ENCODE measurements at places on chromosomes 7 and 10. TPM values are rescaled to one million over a fixed set of nuclear protein-coding genes. Genes with fewer than 3 reads are reported as not detected.

Gene GHRHR
- total RNA-seq = not detected

Gene TFPI2
- total RNA-seq = 66.2 TPM

Gene C10orf53
- not detected for total RNA-seq

Gene FAM13C
- total RNA-seq = 8.7 TPM

Gene VIPR2
- total RNA-seq = 0.43 TPM

Gene INA
- 26.9 TPM for total RNA-seq

Gene NPFFR1
- total RNA-seq = not detected

Gene C7orf25
- 8.8 TPM for total RNA-seq

Gene EGR2
- 12.1 TPM for total RNA-seq

Gene TMEM130
- 8.9 TPM for total RNA-seq

Gene PPP1R3C
- 4.9 TPM for total RNA-seq

Gene BLNK
- not detected for total RNA-seq

Gene LSM8
- total RNA-seq = 19.9 TPM

Gene GRID1
- total RNA-seq = 0.48 TPM

Gene HK1
- total RNA-seq = 95.0 TPM

Gene LRRN3
- total RNA-seq = 2.2 TPM

Gene TRIM50
- total RNA-seq = not detected

Gene LIPM
- total RNA-seq = not detected

Gene TNKS2
- 55.8 TPM for total RNA-seq

Gene MKX
- total RNA-seq = 3.9 TPM

Gene RAB19
- 0.50 TPM for total RNA-seq

Gene NOS3
- 2.0 TPM for total RNA-seq

Gene COL28A1
- total RNA-seq = 0.11 TPM

Gene PDE1C
- total RNA-seq = 14.9 TPM

Gene TUBAL3
- total RNA-seq = not detected

Gene TRPV5
- total RNA-seq = not detected

Gene TAS2R5
- total RNA-seq = 1.5 TPM

Gene RASSF4
- 83.0 TPM for total RNA-seq

Gene SPDYE1
- not detected for total RNA-seq

Gene LBX1
- not detected for total RNA-seq

Gene NPY
- total RNA-seq = not detected

Gene HMX2
- total RNA-seq = not detected

Gene GOLGA7B
- total RNA-seq = not detected

Gene ASB10
- total RNA-seq = not detected

Gene DDC
- total RNA-seq = not detected

Gene LRIT1
- total RNA-seq = not detected

Gene ZKSCAN5
- total RNA-seq = 16.4 TPM

Gene ECHDC3
- total RNA-seq = 1.9 TPM

Gene PAPSS2
- 58.5 TPM for total RNA-seq

Gene CYP26C1
- total RNA-seq = not detected

Gene NFKB2
- 35.7 TPM for total RNA-seq

Gene AMPH
- total RNA-seq = 3.3 TPM

Gene CLRN3
- not detected for total RNA-seq

Gene SEMA4G
- 5.9 TPM for total RNA-seq

Gene CUBN
- 2.7 TPM for total RNA-seq

Gene GPR141
- total RNA-seq = not detected

Gene C1GALT1
- total RNA-seq = 38.6 TPM

Gene IGF2BP3
- 69.9 TPM for total RNA-seq
